ENCODE measurements at places on chromosomes 11 and 22. TPM values are rescaled to one million over a fixed set of nuclear protein-coding genes. Genes with fewer than 3 reads are reported as not detected.

GRCh38 chr22:42719656-42720262, 911 bp downstream of the A4GALT start:
- DNase-seq, result no peak

GRCh38 chr11:107777110-107777509, 65.3 kb upstream of the SLN start:
- DNase-seq, result no peak

The ACR gene
- total RNA-seq, result 4.5 TPM

The TMEM86A gene
- 6.1 TPM for total RNA-seq

The LIF gene
- total RNA-seq, result 34.8 TPM

GRCh38 chr11:34866375-34866774, 49.8 kb downstream of the APIP start:
- DNase-seq, result no peak

GRCh38 chr11:10604798-10605197, 36.3 kb upstream of the LYVE1 start:
- DNase-seq, result no peak

GRCh38 chr11:1576825-1577224, 4.8 kb upstream of the DUSP8 start:
- no peak for DNase-seq

DNA sequence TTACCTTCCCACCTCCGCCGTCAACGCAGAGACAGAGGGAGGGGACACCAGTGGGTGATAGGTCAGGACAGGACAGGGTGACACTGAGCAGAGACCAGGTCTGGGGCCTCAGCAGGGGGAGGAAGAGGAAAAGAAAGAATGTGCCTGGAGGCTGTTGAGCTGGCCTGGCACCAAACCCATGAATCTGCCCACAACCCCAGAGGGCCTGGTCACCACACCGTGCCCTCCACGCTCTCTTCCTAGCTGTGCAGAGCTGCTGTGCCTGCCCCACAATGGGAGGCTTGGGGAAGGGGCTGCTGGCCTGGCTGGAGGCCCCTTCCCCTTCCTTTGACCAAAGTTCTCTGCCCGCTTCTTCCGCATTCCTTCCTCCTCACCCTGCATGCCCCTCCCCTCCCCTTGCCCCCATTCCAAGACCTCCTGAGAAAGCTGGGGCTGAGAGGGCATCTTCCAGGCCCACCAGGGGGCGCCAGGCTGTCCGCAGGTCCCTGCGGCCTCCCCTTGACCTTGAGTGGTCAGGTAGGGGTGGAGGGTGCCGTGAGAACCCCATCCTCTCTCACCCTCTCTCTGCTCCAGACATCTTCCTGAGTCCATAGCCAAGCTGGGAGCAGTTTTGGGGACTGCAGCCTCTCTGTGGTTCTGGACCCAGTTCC, 11.0 kb upstream of the CACNA1I start:
- no peak for DNase-seq

DNA sequence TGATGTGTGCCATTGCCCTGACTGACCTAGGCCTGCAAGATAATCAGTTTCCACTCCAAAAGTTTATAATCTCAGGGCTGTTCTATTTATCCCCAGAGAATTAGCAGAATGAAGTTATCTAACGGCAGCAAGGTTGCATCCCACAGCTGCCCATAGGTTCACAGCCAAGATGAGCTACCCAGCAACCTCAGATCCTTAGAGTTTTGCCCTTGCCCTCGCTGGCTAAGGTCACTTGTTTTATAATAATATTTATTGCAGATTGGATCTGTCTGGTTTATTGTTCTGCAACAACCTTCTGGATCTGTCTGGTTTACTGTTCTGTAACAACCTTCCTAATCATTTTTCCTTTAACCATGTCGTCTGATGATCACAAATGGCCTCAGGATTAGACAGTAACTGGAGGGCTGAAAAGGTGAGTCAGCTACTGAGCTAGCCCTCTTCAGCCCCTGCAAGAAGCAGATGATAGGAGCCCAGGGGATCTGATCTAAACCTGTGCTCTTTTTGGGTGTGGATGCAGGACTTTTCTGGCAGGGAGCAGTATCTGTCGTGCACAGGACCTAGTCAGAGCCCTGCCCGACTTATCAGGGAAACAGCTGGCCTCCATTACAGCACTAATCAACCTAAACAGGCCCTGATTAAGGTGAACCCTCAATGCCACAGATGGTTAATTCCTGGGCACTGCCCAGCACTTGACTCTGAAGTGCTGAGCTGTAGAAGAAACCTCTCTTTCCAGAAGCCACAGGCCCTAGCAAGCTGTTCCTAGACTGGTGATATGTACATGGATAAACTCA, 642.9 kb upstream of the KIRREL3 start:
- no peak for DNase-seq

The TMPRSS13 gene
- 0.39 TPM for total RNA-seq

DNA sequence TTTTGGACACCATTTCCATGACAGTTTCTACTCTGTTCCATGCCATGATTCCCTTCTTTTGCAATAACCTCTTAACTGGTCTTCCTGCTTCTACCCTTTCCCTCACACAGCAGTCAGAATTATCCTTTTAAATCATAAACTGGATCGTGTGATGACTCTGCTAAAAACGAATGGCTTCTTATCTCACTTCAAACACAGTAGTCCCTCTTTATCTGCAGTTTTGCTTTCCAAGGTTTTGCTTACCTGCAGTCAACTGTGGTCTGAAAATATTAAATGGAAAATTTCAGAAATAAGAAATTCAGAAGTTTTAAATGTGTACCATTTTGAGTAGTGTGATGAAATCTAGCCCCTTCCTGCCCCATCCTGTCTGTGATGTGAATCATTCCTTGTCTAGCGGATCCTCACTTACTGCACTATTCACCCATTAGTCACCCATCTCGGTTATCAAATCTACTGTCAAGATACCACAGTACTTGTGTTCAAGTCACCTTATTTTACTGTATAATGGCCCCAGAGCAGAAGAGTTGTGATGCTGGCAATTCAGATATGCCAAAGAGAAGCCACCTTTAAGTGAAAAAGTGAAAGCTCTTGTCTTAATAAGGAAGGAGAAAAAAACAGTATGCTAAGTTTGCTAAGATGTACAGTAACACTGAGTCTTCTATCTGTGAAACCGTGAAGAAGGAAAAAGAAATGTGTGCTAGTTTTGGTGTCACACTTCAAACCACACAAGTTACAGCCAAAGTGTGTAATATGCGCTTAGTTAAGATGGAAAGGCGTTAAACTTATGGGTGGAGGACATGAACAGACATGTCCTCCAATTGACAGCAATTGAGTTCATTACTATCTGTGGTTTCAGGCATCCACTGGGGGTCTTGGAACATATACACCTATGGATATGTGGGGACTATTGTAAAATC, 283.0 kb downstream of the DDX10 start:
- no peak for DNase-seq

The NXPE2 gene
- not detected for total RNA-seq

DNA sequence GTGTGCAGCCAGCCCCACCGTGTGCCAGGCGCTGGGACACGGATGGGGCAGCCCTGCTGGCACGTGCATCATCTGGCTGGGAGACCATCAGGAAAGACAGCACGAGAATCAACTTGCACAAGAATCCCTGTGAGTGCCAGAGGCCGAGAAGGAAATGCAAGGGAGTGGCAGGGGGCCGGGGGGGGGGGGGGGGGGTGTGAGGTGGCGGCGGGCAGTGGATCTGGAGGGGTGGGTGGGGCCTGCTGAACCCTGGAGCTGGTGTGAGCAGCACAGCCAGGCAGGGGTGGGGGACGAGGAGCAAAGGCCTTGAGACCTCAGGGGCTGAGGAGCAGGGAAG, 14.0 kb upstream of the FLRT1 start:
- DNase-seq, result no peak

GRCh38 chr11:128854841-128855240, 12.3 kb downstream of the KCNJ1 start:
- DNase-seq, result no peak

GRCh38 chr11:2444821-2445745, at the start of gene KCNQ1:
Gene KCNQ1, plus strand, starts transcription at chr11:2445008. Its CDS starts 91 bp downstream, at chr11:2445099.
- no peak for DNase-seq

The CYP2R1 gene
- total RNA-seq, result 6.3 TPM

GRCh38 chr11:28616160-28616965, 508.2 kb downstream of the METTL15 start:
- DNase-seq, result no peak

- no peak for DNase-seq
Observed at GRCh38 chr22:46651316-46651715, 31.1 kb downstream of the GRAMD4 start.

The KCNJ1 gene
- total RNA-seq, result not detected

The PRR33 gene
- not detected for total RNA-seq

GRCh38 chr11:97772705-97773104, 1248.0 kb upstream of the CNTN5 start:
- DNase-seq, result no peak

DNA sequence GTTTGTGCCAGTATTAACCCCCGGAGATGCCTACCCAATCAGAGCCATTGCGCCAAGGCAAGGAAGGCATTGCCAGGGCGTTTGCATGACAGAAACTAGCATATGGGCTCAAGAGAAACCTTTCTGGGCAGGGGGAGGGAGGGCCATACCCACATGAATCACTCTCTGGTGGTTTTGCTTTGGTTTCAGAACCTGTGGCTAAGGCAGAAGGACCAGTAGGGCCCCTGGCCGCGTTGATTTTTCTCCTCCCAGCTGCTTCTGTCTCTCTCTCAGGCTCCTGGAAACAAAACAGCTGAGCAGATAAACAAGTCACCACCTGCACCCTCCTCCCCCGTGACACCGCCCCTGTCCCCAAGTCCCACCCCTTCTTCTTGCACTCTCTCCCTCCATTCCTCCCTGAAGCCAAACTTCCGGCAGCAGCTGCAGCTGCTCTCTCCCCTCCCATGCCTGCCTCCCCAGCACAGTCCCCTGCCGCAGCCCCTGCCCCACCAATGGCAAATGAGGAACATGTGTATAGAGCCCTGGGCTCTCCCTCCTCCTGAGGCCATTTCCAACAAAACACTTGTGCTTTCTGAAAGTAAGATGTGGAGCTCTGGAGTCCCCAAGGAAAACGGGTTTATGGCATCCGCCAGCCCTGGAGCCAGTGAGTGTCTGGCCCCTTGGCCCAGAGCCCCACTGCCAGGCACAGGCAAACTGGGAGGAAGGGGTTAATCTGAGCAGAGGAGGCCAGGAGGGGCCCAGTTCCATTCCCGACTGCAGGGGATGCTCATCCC, 39.0 kb upstream of the ADA2 start:
- DNase-seq, result no peak

GRCh38 chr11:27694992-27695391, 5.3 kb downstream of the BDNF start:
- no peak for DNase-seq

The GALNT18 gene
- 12.6 TPM for total RNA-seq

DNA sequence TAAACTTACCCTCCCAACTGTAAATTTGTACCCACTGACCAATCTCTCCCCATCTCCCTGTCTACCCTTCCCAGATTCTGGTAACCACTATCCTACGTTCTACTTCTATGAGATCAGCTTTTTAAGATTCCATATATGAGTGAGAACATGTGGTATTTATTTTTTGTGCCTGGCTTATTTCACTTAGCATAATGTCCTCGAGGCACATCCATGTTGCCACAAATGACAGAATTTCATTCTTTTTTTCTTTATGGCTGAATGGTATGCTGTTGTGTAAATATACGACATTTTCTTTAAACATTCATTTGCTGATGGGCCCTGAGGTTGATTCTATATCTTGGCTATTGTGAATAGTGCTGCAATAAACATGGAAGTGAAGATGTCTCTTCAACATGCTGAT, 74.7 kb upstream of the RRM1 start:
- no peak for DNase-seq

DNA sequence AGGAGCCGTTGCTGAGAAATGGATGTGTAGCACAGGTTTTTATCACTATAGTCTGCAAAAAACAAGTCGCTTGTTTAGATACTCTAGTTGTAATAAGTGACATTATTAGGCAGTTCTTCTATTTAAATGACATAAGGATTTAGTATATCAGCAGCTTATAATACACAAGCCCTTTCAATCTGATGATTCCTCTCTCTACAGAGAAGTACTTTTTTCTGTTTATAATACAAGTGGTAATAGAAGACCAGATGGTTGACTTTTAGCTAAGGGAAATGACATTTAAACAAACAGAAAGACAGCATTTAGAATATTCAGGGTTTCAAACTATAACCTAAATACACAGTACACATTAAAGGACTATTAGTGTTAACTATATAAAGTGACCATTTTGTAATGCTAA, 60.4 kb downstream of the IMMP1L start:
- no peak for DNase-seq

The TEX12 gene
- total RNA-seq, result not detected

The ARSA gene
- 50.4 TPM for total RNA-seq

DNA sequence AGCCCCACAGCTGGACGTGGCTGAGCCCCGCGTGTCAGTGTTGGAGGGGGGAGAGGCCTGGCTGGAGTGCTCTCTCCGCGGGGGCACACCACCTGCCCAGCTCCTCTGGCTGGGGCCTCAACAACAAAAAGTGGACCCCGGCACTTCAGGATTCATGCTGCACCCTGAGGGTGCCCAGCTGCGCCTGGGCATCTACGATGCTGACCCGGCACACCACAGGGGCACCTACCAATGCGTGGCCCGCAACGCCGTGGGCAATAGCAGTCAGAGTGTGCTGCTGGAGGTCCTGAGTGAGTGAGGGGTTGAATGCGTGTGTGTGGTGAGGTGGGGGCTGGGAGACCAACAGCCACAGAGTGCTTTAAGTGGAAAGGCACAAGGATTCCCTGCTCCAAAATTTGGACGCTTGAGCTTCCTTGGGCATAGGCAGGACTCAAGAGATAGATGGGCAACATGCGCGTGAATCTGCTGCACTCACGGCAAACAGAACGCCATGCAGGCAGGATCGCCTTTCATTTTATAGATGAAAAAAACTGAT, 7.6 kb downstream of the VSIG10L2 start:
- DNase-seq, result no peak

DNA sequence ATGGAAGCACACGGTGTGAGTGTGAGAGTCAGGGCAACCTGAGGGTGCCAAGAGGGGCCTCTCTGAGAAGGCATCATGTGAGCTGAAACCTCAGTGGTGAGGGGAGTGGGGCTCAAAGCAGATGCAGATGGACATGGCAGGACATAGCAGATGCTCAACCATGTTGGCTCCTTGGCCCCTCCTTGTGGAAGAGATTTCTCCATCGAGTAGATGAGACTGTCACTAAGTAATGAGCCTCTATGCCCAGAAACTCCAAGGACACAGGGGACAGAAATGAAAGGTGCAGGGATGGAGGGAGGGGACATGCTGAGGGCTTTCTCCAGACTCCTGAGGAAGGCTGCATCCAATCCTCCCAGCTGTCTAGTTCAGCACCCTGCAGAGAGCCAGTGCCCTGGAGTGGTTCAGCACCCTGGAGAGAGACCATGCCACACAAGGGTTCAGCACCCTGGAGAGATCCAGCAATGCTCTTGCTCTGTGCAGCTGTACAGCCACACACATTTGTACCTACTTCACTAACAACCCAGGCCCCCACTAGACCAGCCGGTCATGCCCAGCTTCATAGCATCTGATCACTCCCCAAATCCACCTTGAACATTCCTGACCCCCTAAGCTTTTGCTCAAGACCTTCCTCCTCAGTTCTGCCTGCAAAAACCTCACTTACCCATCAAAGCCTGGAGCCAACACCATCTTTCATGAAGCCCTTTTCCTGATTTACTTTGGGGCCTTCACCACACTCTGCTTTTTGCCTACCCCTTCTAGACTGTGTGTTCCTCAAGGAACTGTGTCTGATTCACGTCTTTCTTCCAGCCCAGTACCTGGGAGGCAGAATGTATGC, 252.0 kb downstream of the CTTN start:
- DNase-seq, result no peak
